H1 (cell line): ENCODE measurements at places on chromosomes 1 and 21.

DNA sequence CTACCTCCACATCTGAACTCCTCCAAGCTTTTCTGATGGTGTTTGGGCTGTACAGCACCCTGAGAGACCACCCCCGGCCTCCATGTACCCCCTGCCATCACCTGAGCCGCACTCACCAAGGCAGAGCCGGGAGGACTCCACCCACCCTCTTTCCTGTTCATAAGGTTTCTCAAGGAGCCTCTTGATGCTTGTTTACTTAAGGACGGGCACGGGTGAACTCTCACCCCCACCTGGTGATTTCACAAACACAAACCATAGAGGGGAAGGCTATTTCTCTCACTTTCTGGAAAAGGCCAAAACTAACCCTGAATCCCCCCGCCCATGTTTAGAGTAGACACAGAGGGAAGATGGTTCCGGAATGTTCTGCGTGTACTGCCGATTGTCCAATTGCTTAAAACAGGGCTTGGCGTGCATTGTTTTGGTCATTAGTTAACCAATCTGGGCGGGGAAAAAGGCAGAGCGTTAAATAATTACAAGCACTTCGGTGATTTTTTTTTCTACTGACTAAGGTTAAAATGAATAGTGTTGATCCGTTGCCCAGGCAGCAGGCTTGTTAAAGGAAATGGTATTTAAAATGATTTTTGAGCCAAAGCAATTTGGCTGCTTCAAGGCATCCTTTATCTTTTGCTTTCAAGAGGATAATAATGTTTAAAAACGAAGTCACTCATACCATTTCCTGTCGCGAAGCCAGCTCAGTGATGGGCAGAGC, 279.8 kb upstream of the VAMP3 start:
- no peaks in the 10 kb centered on the region for H3K36me3 ChIP-seq
- DNase-seq = no peak
- H3K27ac ChIP-seq = no peak overlapping the region

- no peaks in the 10 kb centered on the region for H3K36me3 ChIP-seq
- no peak overlapping the region for H3K4me3 ChIP-seq
- no peaks in the 10 kb centered on the region for H3K4me1 ChIP-seq
- no peak for DNase-seq
- H3K27me3 ChIP-seq = no peaks in the 10 kb centered on the region
These were observed 14.7 kb downstream of the LYPLAL1 start for GRCh38 chr1:219188331-219188803.

GRCh38 chr1:107626073-107626796, 338.7 kb downstream of the VAV3 start:
- H3K27ac ChIP-seq = no peak overlapping the region
- no peak overlapping the region for H3K4me3 ChIP-seq
- H3K36me3 ChIP-seq = no peaks in the 10 kb centered on the region
- H3K4me1 ChIP-seq = no peaks in the 10 kb centered on the region
- no peak for DNase-seq

- H3K4me1 ChIP-seq = no peaks in the 10 kb centered on the region
- no peak overlapping the region for H3K27ac ChIP-seq
- no peak overlapping the region for H3K4me3 ChIP-seq
- H3K27me3 ChIP-seq = no peaks in the 10 kb centered on the region
- no peak for DNase-seq
These were observed 50.4 kb upstream of the CXADR start for GRCh38 chr21:17462276-17462981.

- H3K27ac ChIP-seq = no peak overlapping the region
- no peaks in the 10 kb centered on the region; the same call in 1 of the 2 replicates for H3K36me3 ChIP-seq
- no peak overlapping the region for H3K4me3 ChIP-seq
- no peaks in the 10 kb centered on the region for H3K27me3 ChIP-seq
- DNase-seq = no peak
- peaks cover 10% of the 10 kb centered on the region for H3K4me1 ChIP-seq
These were observed 2.4 kb downstream of the IFT25 start for GRCh38 chr1:53943090-53943489.
